ENCODE measurements at places on chromosomes 2 and 18.
A peak's percentile ranks its signal among the peaks of the same experiment; 100 is the strongest.

- no peak for DNase-seq
Observed at GRCh38 chr2:69685321-69686048, 41.9 kb upstream of the AAK1 start.

DNA sequence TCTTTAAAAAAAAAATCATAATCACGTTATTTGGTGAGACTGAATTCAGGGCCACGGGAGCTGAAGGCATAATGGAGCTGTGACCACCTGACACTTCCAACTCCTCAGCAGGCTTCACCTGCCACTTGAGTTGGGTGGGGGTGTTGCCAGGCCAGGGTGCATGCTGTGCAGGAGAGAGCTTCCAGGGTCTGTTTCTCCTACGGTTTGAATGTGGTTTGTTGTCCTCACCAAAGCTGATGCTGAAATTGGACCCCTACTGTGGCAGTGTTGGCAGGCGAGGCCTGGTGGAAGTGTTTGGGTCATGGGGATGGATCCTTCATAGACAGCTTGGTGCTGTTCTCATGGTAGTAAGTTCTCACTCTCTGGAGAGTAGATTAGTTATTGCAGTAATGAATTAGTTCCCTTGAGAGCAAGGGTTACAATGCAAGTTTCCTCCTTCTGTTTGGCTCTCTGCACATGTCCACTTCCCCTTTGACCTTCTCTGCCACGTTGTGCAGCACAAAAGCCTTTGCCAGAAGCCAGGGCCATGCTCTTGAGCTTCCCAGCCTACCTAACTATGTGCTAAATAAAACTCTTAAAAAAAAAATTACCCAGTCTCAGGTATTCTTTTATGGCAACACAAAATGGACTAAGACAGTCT lies 38.3 kb upstream of the ANKRD44 start:
- no peak for DNase-seq

DNA sequence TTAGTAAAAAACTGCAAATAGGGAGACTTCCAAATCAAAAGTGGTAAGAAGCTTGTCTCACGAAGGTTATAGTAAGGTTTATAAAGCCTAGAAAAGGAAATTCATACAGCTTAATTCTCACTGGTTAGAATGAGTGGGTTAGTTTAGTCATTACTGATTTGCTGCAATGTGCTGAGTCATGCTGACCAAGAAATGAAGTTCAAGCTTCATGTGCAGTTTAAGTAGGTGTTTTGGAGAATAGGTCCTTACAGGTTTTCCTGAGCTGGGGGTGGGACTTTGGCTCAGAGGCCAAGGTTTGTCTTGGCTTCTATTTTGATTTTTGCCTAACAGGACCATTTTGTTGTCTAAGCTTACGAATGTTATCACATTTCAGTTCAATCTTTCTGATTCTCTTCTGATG lies 15.1 kb downstream of the CLIP4 start:
- no peak for DNase-seq

GRCh38 chr2:198337368-198337767 lies 533.0 kb downstream of the PLCL1 start:
- DNase-seq = no peak

- DNase-seq = peak; percentile 26
Observed at GRCh38 chr18:3248062-3248657, 559 bp downstream of the MYL12A start.
